CD8-positive, alpha-beta T cell (primary cell): ENCODE measurements at places on chromosomes 12 and 14. TPM values are rescaled to one million over a fixed set of nuclear protein-coding genes. Genes with fewer than 3 reads are reported as not detected.

Gene TEP1
- 16.9 TPM for total RNA-seq

Gene TAS2R46
- 0.36 TPM for total RNA-seq

Gene SVOP
- not detected for total RNA-seq

Gene CYP46A1
- total RNA-seq, result 0.30 TPM

Gene CDC42BPB
- total RNA-seq, result 1.4 TPM

Gene FGF23
- not detected for total RNA-seq

Gene KLRC1
- 4.0 TPM for total RNA-seq

Gene FOXG1
- total RNA-seq, result not detected

Gene GAS2L3
- not detected for total RNA-seq

DNA sequence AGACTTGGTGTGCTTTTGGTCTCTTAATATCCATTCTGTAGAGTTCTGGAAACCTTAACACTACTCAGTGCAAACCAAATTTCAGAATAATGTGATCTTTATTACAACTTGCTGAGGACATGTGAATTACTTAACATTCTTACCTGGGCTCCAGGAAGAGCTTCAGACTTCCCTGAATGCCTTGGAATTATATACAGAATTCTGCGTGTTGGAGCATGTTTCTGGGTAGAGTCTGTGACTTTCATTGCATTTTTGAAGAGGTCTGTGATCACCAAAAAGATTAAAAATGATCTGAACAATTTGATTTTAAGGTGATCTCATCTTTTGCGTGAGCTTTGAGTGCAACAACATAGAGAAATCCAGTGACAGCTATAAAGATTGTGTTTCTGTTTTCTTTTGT, 35.4 kb downstream of the ZDHHC17 start:
- DNase-seq, result no peak

GRCh38 chr14:24058951-24059475, 7.2 kb downstream of the CARMIL3 start:
- DNase-seq, result no peak

- DNase-seq, result no peak
Measured at GRCh38 chr14:60760644-60761364, 26.2 kb downstream of the MNAT1 start.

DNA sequence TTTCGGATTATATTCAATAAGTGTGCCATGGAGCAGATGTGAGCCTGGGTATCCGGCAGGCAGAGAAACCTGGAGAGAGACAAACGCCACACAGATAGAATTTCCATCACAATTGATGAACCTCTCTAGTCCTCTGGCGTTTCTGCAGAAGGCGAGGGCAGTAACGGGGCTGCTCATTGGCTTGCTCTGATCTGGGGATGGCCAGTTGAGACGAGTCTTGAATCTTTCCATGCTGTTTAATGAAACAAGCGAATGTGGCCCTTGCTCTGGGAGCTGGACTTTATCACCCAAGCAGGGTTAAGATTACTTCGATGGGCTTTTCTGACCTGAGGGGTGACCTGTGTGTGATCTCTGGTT, 42.4 kb upstream of the CLMN start:
- no peak for DNase-seq

GRCh38 chr14:61872452-61872851, 110.2 kb downstream of the SNAPC1 start:
- DNase-seq, result no peak

DNA sequence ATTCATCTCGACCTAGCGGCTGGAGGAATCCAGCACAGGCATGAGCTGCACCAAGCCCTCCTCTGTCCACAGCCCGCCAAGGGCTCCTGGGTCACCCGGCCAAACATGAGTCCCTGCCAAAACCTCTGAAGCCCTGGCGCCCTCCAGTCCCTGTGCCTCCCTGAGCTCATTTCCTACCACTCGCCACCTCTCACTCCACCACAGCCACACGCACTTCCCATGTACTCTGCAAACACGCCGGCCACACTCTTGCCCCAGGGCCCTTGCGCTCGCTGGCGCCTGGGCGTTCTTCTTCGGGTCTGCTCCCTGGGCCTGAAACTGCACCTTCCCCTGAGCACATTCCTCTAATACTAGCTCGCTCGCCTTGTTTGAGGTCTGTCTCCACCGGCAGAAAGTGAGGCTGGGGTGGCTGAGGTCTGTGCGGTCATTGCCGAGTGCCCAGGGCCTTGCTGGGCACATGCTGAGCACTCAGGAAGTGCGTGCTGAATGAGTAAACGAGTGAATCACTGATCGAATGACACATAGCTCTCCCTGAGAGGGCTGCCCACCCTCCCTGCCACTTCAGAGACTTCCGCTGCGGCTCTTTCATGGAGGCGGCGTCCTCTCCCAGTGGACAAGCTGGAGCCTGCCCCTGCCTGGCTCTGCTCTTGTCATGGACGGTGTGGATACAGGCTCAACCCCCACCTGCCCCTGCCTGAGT, 33.7 kb upstream of the DLK1 start:
- no peak for DNase-seq

DNA sequence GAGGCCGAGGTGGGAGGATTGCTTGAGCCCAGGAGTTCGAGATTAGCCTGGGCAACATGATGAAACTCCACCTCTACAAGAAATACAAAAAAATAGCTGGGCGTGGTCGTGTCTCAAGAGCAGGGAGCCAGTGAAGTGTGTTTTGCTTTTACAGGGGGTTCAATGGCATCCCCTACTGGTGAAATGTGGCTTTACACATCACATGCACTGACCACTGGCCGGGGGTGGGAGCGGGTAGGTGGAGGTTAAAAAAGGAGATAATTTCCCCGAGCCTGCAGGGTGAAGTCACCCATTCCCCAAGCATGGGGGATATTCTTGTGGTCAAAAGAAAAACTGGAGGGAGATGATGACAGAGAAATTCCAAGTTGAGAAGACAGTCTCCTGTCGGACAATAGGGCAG, 63.6 kb upstream of the PWP1 start:
- DNase-seq, result no peak

DNA sequence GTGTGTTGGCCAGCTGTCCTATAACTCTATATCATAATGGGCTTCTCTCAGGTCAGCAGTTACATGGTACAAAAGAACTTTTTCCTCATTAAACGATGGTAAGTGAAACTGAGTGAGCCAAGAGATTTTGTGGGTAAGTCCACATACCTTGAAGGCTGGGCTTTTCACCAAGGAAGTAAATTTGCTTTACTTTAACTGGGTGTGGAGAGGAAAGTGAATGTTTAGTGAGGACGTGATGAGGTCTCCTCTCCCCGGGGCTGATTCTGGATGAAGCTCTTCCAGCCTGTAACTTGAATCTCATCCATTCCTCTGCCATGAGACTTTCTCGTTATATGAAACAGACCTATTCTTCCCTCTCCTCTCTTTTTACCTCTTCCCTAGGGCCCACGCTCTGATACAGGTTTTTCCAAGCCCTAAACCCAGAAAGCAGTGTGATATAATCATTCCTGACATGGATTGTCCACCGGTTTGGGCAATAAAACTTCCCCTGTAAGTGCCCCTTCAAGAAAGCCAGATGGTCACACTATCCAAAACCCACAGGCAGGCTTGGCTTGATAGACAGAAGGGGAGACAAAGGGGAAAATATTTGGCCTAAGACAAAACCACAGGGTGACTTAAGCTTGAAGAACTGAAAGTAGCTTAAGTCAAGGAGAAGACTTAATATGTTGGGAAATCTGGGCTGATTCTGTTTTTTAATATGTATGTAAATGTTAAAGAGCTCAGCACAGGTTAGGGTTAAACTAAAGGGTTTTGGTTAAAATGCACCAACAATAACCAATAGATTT, 50.3 kb downstream of the CIT start:
- DNase-seq, result no peak
